Natural killer cell treated with Interleukin-12 subunit alpha and Interleukin-12 subunit beta and Interleukin-15 and Interleukin-18, amount 100 ng/mL, for 72 hours (primary cell): ENCODE measurements at places on chromosomes 6 and 20. TPM values are rescaled to one million over a fixed set of nuclear protein-coding genes. Genes with fewer than 3 reads are reported as not detected.
A peak's percentile ranks its signal among the peaks of the same experiment; 100 is the strongest.

POU5F1 gene
- total RNA-seq = not detected

TAPBP gene
- 243 TPM for total RNA-seq

TOMM6 gene
- total RNA-seq = 208 TPM

MYL9 gene
- total RNA-seq = not detected

UNC93A gene
- not detected for total RNA-seq

HUS1B gene
- total RNA-seq = 2.3 TPM

KCNQ2 gene
- not detected for total RNA-seq

HCRTR2 gene
- total RNA-seq = not detected

DNA sequence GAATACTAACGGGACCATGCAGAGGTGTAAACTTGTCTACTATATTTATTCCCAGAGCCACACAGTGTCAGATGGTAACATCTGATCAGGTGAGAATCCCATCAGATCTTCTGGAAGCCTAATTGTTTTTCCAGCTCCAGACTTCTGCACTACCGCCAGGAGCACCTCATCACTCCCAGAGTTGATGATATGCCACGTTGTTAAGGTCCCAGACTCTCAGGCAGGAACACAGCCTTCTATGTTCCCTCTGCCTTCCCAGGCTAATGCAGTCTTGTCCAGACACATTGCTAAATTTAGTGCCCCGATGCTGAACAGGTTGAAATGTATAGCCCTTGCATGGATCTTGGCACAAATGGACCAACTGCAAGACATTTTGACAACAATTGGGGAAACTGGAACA is 86.2 kb downstream of the PROKR2 start:
- H3K27ac ChIP-seq = no peak overlapping the region
- H3K4me3 ChIP-seq = no peak overlapping the region
- peaks cover 26% of the 10 kb centered on the region for H3K27me3 ChIP-seq
- H3K4me1 ChIP-seq = no peaks in the 10 kb centered on the region
- no peak for DNase-seq

DNA sequence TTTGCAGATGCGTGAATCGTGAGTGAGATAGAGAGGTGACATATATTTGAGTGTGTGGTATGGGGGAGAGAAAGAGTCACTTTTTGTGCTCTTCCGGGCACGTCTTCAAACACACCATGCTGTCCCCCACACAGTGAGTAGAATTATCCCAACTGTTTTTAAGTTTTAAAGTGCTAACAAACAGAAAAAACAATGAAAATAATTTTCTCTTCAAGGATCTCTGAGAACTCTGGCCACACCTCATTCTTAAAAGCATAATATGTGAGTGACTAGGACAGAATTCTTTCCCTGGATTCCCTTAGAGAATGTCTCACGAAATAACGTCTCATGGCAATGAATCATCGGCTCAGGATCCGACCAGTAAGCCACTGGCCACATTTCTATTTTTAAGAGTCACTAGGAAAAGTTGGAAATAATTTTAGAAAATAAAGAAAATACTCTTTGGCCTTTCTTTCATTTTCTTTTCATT is 235.7 kb upstream of the ZNF217 start:
- H3K27ac ChIP-seq = peak overlapping the region; percentile 93
- H3K4me3 ChIP-seq = peak overlapping the region; percentile 86
- peaks cover 29% of the 10 kb centered on the region for H3K4me1 ChIP-seq
- peaks cover 5% of the 10 kb centered on the region for H3K36me3 ChIP-seq
- no peaks in the 10 kb centered on the region for H3K27me3 ChIP-seq
- no peak for DNase-seq

DNA sequence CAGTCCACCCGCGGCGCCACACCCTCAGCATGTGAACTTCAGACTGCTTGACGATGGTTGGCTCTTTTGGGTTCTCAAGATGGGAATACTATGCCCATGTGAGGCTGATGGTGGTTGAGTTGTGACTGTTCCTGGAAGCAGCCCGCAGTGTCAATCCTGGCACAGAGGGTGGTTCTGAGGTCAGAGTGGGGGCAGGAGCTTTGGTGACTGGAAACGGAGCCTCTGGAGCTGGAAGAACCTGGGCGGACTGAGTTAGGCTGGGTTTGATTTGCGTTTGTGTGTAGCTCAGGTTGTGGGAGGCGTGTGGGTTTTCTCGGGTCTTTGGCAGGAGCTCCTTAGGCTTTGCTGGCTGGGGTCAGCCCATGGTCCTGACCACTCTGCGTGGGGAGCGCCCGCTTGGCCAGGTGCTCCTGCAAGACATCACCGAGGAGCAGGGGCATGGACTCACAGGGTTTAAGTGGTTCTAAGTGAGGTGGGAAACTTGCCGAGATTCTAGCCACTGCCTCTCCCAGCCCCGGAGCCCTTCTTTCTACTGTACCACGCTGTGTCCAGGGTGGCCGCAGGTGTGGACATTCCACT is 37.3 kb upstream of the SLC22A1 start:
- peaks cover 41% of the 10 kb centered on the region for H3K36me3 ChIP-seq
- no peaks in the 10 kb centered on the region for H3K27me3 ChIP-seq
- peak overlapping the region; percentile 86 for H3K27ac ChIP-seq
- H3K4me1 ChIP-seq = peaks cover 18% of the 10 kb centered on the region

DNA sequence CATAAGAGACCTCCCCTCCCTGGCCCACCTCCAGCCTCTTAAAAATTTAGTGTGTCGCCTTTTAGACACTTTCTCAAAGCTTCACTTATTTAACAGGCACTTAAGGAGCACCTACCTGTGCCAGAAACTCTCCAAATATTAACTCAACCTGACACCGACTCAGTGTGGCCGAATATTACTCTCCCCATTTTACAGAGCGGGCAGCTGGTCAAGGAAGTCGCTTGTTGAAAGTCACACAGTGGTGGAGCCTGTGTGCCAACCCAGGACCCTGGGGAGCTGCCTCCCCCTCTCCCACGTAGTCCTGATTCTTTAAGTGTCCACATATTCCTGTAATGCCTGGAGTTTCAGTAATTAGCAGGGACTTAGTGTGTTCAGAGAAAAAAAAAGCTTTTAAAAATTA is 1.0 kb upstream of the PMEPA1 start:
- no peak for DNase-seq
- no peak overlapping the region for H3K27ac ChIP-seq
- peaks cover 5% of the 10 kb centered on the region for H3K36me3 ChIP-seq
- peaks cover 12% of the 10 kb centered on the region for H3K4me1 ChIP-seq
- peak overlapping the region; percentile 65 for H3K4me3 ChIP-seq
- peaks cover 31% of the 10 kb centered on the region for H3K27me3 ChIP-seq

DNA sequence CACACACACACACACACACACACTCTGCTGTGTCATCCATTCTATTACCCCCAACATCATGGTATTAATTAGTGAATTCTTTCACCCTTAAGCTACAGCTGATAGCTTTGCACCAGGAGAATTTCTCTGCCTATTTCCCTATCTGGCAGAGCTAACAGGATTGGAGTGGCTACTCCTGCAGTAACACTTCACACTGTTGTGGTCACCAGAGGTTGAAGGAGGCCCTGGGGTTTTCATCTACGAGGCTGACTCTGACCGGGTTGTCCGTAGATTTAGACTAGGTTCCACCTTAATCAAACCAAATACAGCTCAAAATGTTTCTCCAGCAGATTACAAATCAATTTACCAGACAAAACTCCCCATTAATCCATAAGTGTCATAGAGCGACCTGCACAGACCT is 69.2 kb upstream of the RIPOR2 start:
- H3K27ac ChIP-seq = peak overlapping the region; percentile 95
- no peaks in the 10 kb centered on the region for H3K36me3 ChIP-seq
- peak overlapping the region; percentile 58 for H3K4me3 ChIP-seq
- H3K4me1 ChIP-seq = peaks cover 62% of the 10 kb centered on the region
- DNase-seq = no peak

DNA sequence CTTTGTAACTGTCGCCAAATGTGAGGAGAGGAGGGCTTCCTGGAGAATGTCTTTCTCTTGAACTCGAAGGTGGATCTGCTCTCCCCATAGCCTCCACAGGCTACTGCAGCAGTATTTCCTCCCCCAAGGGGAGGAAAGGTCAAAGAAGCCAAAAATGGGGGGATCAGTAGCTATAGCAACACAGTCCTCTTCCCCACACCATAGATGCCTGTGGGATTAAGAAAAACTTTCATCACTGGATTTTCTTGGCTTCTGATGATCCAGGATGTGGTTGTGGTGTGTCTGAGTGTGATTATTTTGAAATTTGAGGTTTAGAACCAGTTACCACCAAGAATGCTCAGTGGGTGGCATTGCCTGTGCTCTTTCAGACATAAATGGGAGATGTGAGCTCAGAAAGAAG is 140.1 kb upstream of the SPACA1 start:
- DNase-seq = no peak
- H3K27me3 ChIP-seq = peaks cover 56% of the 10 kb centered on the region
- peak overlapping the region; percentile 51 for H3K27ac ChIP-seq
- H3K4me1 ChIP-seq = peaks cover 41% of the 10 kb centered on the region
- peak overlapping the region; percentile 55 for H3K4me3 ChIP-seq

- no peak for DNase-seq
- H3K4me3 ChIP-seq = no peak within 1 kb of the TSS
- peaks cover 37% of the 10 kb centered on the region for H3K27me3 ChIP-seq
- H3K27ac ChIP-seq = no peak within 1 kb of the TSS
- H3K4me1 ChIP-seq = no peaks in the 10 kb centered on the region
Observed at GRCh38 chr6:10521104-10521808, at the start of gene GCNT2. Gene GCNT2 (plus strand): TSS chr6:10521351. CDS start chr6:10528912, 7,561 bp downstream.

- peak overlapping the region; percentile 89 for H3K4me3 ChIP-seq
- H3K27ac ChIP-seq = peak overlapping the region; percentile 95
- no peaks in the 10 kb centered on the region for H3K27me3 ChIP-seq
- H3K36me3 ChIP-seq = peaks cover 6% of the 10 kb centered on the region
- H3K4me1 ChIP-seq = peaks cover 86% of the 10 kb centered on the region
Observed at GRCh38 chr6:106520711-106521401, 108.4 kb downstream of the RTN4IP1 start.

- no peak overlapping the region for H3K27ac ChIP-seq
- H3K36me3 ChIP-seq = no peaks in the 10 kb centered on the region
- H3K27me3 ChIP-seq = peaks cover 24% of the 10 kb centered on the region
- no peak overlapping the region for H3K4me3 ChIP-seq
- peaks cover 24% of the 10 kb centered on the region for H3K4me1 ChIP-seq
- DNase-seq = no peak
Observed at GRCh38 chr20:655726-656624, 3.0 kb upstream of the SRXN1 start.

- DNase-seq = no peak
- no peaks in the 10 kb centered on the region for H3K27me3 ChIP-seq
- H3K4me3 ChIP-seq = peak overlapping the region; percentile 34
- H3K27ac ChIP-seq = peak overlapping the region; percentile 33
- H3K36me3 ChIP-seq = no peaks in the 10 kb centered on the region
- H3K4me1 ChIP-seq = peaks cover 37% of the 10 kb centered on the region
Observed at GRCh38 chr6:6610031-6610591, 21.6 kb downstream of the LY86 start.

GRCh38 chr6:162178666-162179065 is 548.9 kb downstream of the PRKN start:
- no peaks in the 10 kb centered on the region for H3K36me3 ChIP-seq
- no peak for DNase-seq
- no peak overlapping the region for H3K27ac ChIP-seq
- H3K4me1 ChIP-seq = no peaks in the 10 kb centered on the region
- H3K4me3 ChIP-seq = no peak overlapping the region
- no peaks in the 10 kb centered on the region for H3K27me3 ChIP-seq

DNA sequence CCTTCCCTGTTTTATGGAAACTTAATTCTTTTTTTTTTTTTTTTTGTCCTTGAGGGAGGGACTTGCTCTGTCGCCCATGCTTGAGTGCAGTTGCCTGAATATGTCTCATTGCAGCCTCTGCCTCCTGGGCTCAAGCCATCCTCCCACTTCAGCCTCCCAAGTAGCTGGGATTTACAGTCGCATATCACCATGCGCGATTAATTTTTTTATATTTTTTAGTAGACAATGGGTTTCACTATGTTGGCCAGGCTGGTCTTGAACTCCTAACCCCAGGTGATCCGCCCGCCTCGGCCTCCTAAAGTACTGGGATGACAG is 654 bp downstream of the TMEM14C start:
- peaks cover 4% of the 10 kb centered on the region for H3K36me3 ChIP-seq
- H3K4me3 ChIP-seq = peak overlapping the region; percentile 93
- peak overlapping the region; percentile 76 for H3K27ac ChIP-seq
- H3K4me1 ChIP-seq = peaks cover 69% of the 10 kb centered on the region
- DNase-seq = no peak
- peaks cover 8% of the 10 kb centered on the region for H3K27me3 ChIP-seq

DNA sequence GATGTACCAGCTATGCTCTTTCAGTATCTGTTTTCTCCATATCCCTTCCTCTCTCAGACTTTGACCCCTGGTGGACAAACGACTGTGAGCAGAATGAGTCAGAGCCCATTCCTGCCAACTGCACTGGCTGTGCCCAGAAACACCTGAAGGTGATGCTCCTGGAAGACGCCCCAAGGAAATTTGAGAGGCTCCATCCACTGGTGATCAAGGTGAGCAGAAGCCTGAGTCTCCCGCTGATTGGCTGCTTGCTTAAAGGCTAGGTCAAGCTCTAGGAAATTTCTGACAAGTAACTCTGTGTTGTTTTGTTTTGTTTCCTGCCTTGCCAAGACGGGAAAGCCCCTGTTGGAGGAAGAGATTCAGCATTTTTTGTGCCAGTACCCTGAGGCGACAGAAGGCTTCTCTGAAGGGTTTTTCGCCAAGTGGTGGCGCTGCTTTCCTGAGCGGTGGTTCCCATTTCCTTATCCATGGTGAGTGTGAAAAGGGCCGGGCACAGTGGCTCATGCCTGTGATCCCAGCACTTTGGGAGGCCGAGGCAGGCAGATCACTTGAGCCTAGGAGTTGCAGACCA is 28.6 kb downstream of the C6orf89 start:
- no peaks in the 10 kb centered on the region for H3K27me3 ChIP-seq
- peak overlapping the region; percentile 41 for H3K27ac ChIP-seq
- H3K4me1 ChIP-seq = peaks cover 30% of the 10 kb centered on the region
- peak overlapping the region; percentile 62 for H3K4me3 ChIP-seq
- H3K36me3 ChIP-seq = peaks cover 19% of the 10 kb centered on the region

DNA sequence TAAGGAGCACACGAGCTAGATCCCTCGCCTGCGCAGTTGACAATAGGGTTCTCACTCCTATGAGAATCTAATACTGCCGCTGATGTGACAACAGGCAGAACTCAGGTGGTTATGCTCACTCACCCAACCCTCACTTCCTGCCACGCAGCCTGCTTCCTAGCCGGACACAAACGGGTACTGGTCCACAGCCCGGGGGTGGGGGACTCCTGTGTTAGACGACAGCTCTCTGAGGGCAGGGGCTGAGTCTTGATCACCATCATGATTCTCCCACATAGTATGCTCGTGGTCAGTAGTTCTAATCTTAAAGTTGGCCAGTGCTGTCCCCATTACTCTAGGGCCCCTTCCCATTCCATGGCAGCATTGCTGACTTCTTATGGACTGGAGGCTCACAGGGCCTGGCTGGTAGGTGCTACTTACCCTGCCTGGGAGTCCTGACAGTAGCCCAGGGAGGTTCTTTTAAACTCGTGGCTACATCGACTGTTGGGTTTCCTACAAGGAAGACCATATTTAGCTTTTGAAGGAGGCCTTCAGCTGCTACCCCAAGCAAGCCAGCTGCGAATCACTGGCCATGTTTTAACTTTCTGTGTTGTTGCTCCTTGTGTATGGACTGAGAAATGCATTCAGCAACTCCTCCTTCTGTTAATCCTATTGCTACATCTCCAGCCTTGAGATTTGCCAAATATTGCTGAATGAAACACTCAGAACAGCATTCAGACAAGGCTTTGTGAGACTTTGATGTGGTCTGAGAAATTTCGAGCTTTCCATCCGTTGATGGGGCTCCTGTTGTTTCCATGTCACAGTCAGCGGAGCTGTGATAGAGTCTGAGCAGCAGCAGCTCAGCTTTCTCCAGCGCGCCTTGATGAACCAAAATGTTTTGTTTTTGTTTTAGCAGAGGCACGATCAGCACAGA is 300.3 kb downstream of the NRN1 start:
- no peak overlapping the region for H3K4me3 ChIP-seq
- no peak overlapping the region for H3K27ac ChIP-seq
- no peaks in the 10 kb centered on the region for H3K36me3 ChIP-seq
- no peak for DNase-seq
- no peaks in the 10 kb centered on the region for H3K4me1 ChIP-seq

- no peaks in the 10 kb centered on the region for H3K4me1 ChIP-seq
- no peak overlapping the region for H3K4me3 ChIP-seq
- peaks cover 34% of the 10 kb centered on the region for H3K27me3 ChIP-seq
- DNase-seq = no peak
- peaks cover 6% of the 10 kb centered on the region for H3K36me3 ChIP-seq
Observed at GRCh38 chr6:8108031-8108660, 5.8 kb upstream of the EEF1E1 start.
